ENCODE measurements at places on chromosomes 12 and 14.
A peak's percentile ranks its signal among the peaks of the same experiment; 100 is the strongest.

DNA sequence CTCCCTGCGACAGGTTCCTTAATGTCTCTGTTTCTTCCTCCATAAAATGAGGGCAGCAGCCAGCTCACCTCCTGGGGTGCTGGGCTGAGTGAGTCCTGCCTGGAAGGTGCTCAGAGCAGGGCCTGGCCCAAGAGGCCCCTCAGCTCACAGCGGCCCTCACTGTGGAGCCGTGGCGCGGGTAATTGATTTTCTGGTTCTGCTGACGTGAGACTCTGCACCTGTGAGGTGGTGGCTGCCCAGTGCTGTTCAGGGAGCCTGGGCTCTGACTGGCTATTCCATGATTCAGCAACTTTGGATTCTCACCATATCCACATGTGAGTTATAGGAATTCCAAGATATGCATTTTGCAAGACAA lies 266.6 kb downstream of the ADGRD1 start:
- no peak for DNase-seq

- peak; percentile 63 for DNase-seq
Measured at GRCh38 chr12:119444462-119445044, 110.0 kb downstream of the CCDC60 start.

DNA sequence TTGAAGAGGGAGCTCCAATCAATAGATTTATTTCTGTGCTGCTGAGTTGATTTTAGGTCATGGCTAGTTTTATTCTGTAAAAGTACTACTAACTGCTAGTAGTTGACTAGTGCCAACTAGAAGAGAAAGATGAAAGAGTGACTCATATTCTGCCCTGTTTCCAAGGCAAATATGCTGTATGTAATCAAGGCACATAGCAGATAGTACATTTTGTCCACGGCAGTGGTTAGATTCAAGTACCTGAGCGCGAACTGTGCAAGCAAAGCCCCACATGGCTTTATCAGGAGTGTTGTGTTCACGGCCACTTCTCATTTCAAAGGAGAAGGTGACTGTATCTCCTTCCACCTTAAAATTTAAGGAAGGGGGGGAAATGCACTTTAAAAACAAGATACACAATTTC lies 126.8 kb downstream of the TRAFD1 start:
- no peak for DNase-seq

GRCh38 chr12:54331461-54331860 lies 6.5 kb downstream of the COPZ1 start:
- DNase-seq: no peak

GRCh38 chr12:61397668-61398067 lies 862.5 kb upstream of the USP15 start:
- no peak for DNase-seq

- no peak for DNase-seq
Measured at GRCh38 chr12:46503637-46504175, 131.1 kb upstream of the SLC38A2 start.

- DNase-seq: no peak
Measured at GRCh38 chr12:32181498-32182175, 75.0 kb downstream of the BICD1 start.

DNA sequence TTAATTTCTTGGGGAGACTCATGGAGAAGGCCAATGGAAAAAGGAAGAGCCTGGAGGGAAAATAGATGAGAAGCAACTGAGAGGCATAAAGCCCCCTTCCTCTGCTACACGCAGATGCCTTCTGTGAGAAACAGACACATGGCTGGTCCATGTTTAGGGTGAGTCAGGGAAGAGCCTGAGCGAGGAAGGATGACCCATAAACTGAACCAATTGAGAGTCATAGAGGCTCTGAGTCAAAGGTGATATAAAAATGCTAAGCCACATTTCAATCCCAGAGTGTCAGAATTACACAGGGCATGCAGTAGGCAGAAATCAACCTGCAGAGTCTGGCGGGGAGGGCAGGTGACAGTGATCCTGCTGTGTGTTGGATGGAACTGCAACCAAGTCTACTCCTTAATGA lies 30.1 kb upstream of the NEDD1 start:
- no peak for DNase-seq

DNA sequence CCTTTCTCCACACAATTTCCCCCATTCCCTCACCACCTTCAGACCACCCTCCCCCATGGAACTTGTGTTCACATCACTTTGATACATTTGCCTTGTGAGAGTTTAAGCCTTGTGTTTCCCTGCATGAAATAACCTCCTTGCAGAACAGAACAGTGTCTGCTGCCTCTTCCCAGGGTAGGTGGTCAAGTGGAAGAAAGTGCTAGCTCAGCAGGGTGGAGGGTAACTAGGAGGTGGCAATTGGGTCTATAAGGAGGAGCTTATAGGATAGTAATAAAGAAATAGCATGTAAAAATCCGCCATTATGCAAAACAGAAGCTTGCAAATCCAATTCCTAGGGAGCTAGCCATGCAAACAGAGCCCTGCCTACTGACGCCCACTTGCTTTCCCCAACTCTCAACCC lies 13.9 kb upstream of the KRT8 start:
- DNase-seq: no peak

GRCh38 chr12:94151582-94151981 lies 3.2 kb downstream of the PLXNC1 start:
- DNase-seq: no peak

DNA sequence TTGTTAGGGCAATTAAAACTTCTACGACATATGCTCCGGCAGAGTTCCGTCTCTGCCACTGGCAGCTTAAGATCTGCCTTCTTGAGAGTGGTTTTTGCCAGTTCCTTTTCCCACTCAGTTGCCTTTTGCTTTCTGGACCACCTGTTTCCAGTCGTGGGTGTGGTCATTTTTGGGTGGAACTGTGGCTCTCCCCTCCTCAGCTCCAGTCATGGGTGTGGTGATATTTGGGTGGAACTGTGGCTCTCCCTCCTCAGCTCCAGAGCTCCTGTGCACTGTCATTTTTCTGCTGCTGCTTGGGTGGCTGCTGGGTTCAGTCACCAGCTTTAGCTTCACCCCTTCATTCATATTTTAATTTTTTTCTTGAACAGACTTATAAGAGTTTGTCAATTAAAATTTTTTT lies 25.3 kb downstream of the WDR20 start:
- DNase-seq: no peak

DNA sequence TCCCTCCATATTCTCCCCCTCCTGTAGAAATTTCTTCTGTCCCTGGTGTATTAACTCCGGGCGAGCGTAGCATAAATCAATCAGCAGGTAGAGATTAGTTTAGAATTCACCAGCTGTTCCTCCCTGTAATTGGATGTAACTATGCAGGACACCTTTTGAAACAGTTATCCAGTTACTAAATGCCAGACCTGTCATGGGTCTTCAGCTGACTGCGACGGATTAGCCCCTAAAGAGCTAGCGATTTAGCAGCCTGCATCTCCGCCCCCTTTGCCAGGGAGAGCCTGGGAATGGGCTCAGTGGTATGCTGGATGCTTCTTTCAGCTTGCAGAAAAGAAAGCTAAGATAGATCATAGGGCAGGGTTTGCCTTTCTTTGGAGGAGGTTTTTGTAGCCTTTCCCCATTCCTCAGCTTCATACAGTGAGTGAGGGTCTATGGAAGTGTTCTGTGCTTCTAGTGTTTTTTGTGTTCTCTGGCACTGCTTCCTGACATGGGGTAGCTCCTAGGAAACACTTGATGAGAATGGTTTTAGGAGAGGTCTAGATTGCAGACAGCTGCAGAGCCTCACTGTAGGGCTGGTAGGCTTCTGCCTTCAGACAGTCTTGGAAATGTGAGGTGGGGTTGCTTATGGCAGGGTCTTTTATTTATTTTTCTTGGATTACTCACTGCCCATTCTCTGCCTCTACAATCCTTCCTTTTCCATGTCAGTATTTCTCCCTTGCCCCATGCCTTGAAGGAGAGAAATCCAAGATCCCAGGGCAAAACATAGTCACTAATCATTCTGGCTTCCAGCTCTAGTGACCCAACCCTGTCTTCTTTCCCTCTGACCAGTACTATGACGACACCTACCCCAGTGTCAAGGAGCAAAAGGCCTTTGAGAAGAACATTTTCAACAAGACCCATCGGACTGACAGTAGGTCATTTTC lies 16.7 kb downstream of the COPZ1 start:
- no peak for DNase-seq
